SJSA1 (cell line): ENCODE measurements at places on chromosomes 2 and 18.

DNA sequence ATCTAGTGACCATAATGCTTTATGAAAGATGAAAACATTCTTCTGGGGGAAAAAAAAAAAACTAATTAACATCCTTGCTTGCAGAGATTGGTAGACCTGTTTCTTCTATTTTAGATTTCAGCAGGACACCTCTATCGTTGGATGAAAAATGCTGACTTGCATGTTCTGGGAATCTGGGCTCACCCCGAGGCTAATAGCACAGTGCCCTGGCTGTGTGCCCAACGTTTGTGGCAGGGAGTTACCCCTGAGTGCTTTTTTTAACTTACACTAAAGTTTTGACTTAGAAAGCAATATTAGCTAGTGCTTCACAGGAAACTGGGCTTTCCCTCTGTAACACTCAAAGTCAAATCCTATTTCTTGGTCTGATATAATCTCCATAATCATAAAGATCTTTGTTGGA lies 233.2 kb downstream of the SLC8A1 start:
- H3K27me3 ChIP-seq: no peaks in the 10 kb centered on the region
- no peak overlapping the region for H3K4me3 ChIP-seq
- H3K4me1 ChIP-seq: no peaks in the 10 kb centered on the region
- no peaks in the 10 kb centered on the region for H3K36me3 ChIP-seq
- DNase-seq: no peak
- H3K27ac ChIP-seq: no peak overlapping the region

- no peak for DNase-seq
- H3K27me3 ChIP-seq: peaks cover 6% of the 10 kb centered on the region; the same call in 1 of the 2 replicates
- H3K4me3 ChIP-seq: no peak overlapping the region
- no peaks in the 10 kb centered on the region for H3K36me3 ChIP-seq
- H3K4me1 ChIP-seq: no peaks in the 10 kb centered on the region
Measured at GRCh38 chr2:89763581-89764485, 1072.4 kb downstream of the RPIA start.

GRCh38 chr2:74457549-74458131 lies 598 bp upstream of the WBP1 start:
- H3K27me3 ChIP-seq: no peaks in the 10 kb centered on the region
- peak overlapping the region; percentile 53 for H3K4me3 ChIP-seq
- DNase-seq: no peak

DNA sequence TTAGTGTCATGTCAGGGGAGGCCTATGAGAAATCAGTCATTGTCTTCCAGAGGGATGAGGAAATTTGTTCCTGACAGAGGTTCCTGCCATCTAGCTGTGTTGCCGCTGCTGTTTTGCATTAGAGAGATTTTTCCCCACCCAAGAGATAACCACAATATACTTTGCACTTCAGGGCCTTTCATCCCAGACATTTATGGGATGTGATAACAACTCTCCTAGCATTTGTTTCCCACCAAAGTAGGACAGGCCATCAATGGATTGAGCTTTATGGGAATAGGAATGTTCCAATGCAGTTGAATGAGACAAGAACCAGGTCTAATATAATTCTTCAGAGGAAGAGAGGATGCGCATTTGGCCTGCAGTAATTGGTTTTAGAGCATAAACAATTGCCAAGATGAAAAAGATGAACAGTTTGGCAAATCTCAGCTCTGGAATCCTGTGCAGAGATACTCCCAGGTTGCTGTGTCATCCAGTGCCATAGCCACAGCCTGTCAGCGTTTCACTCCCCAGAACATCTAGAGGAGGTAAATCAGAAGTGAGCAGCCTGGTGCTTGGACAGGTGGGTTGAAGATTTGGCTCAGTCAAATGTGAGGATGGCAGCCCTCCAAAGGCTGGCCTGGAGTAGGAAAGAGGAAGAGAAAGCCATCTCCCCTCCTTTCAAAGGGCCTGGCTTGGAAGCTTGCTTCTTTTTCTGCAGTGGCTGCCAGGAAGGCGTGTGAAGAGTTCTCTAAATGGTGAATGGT lies 93.7 kb upstream of the SETBP1 start:
- H3K36me3 ChIP-seq: no peaks in the 10 kb centered on the region
- H3K4me3 ChIP-seq: no peak overlapping the region
- H3K27ac ChIP-seq: no peak overlapping the region
- no peaks in the 10 kb centered on the region for H3K27me3 ChIP-seq
- DNase-seq: no peak

DNA sequence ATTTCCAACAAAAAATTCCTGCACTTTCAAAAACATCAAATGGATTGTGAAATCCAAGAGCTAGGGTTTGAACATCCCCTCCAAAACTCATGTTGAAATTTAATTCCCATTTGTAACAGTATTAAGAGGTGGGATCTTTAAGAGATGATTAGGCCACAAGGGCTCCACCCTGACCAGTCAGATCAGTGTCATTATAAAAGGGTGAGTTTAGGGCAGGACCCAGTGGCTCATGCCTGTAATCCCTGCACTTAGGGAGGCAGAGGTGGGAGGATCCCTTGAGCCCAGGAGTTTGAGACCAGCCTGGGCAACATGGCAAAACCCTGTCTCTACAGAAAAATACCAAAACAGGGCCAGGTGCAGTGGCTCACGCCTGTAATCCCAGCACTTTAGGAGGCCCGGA lies 8.9 kb downstream of the GTF3C2 start:
- no peak for DNase-seq
- H3K36me3 ChIP-seq: peaks cover 12% of the 10 kb centered on the region
- no peaks in the 10 kb centered on the region for H3K27me3 ChIP-seq
- H3K4me1 ChIP-seq: no peaks in the 10 kb centered on the region
- H3K27ac ChIP-seq: no peak overlapping the region

DNA sequence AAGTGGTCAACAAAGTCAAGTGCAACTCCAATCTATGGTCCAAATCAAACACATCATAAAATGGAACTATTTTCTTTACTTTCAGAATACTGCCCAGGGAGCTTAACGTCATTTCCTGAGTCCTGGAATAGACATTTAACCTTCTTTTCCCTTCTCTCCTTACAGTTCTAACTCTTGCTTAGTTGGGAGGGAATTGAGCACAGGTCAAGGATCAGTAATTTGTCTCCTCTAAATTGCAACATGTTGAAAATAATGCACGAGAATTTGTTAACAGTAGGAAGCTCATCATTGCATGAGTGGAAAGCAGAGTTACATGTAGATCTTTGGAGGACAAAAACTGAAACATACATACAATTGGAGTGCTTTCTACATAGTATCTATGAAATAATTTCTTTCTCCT lies 87.7 kb downstream of the MEP1B start:
- H3K27ac ChIP-seq: no peak overlapping the region
- no peaks in the 10 kb centered on the region for H3K36me3 ChIP-seq
- H3K27me3 ChIP-seq: no peaks in the 10 kb centered on the region

GRCh38 chr2:57862727-57863126 lies 183.9 kb upstream of the VRK2 start:
- H3K27me3 ChIP-seq: 0 out of 2 replicates have a peak, but pooled peaks cover 5% of the 10 kb centered on the region
- H3K4me1 ChIP-seq: no peaks in the 10 kb centered on the region
- no peak for DNase-seq
- H3K27ac ChIP-seq: no peak overlapping the region
- no peaks in the 10 kb centered on the region for H3K36me3 ChIP-seq

- no peaks in the 10 kb centered on the region for H3K27me3 ChIP-seq
- peaks cover 14% of the 10 kb centered on the region for H3K4me1 ChIP-seq
- no peak overlapping the region for H3K27ac ChIP-seq
Measured at GRCh38 chr18:29146068-29146467, 969.1 kb upstream of the CDH2 start.

DNA sequence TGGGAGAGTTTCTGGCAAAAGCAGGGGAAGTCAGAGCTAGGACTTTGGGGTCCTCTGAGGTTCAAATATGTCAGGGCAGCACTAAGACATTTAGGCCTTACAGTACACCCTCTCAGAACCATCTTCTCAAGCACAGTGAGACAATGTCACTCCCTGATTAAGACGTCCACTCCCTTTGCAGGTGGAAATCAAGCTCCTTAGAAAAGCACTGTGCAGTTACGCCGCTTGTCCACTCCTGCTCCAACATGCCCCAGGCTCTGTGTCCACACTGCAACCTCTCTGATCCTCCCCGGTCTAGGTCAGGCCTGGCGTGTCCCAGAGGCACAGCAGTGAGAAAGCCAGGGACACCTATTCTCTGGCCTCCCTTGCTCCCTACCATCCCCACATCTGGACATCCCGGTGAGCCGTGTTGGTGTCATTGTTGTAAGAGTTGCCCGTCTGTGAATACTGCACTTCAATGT lies 528.6 kb upstream of the ID2 start:
- no peak overlapping the region for H3K4me3 ChIP-seq
- H3K27me3 ChIP-seq: no peaks in the 10 kb centered on the region
- H3K4me1 ChIP-seq: peaks cover 28% of the 10 kb centered on the region
- no peak overlapping the region for H3K27ac ChIP-seq
- DNase-seq: no peak

- H3K4me1 ChIP-seq: no peaks in the 10 kb centered on the region
- no peak overlapping the region for H3K27ac ChIP-seq
- H3K27me3 ChIP-seq: no peaks in the 10 kb centered on the region
- H3K36me3 ChIP-seq: no peaks in the 10 kb centered on the region
Measured at GRCh38 chr2:17822445-17823117, 6.3 kb downstream of the MSGN1 start.
